Effector memory CD4-positive, alpha-beta T cell (primary cell): ENCODE measurements at places on chromosomes 3 and 15.
A peak's percentile ranks its signal among the peaks of the same experiment; 100 is the strongest.

DNA sequence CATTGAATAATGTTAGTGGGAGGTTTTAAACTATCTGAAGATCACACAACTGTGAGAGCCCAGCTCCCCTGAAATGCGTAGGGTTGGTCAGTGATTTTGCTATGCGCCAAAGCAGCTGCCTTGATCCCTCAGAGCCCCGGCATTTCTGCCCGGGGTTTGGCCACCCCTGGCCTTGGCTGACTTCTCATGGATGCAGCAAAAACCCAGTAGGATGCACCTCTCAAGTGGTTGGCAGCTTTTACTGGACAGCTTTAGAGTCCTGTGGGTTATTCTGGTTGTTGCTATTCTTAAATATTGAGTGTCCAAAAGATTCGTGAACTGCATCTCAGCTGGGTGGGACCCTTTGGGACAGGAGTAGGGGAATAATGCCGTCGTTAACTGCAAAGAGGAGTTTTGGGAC is 291.7 kb upstream of the CTDSPL start:
- no peak for DNase-seq

DNA sequence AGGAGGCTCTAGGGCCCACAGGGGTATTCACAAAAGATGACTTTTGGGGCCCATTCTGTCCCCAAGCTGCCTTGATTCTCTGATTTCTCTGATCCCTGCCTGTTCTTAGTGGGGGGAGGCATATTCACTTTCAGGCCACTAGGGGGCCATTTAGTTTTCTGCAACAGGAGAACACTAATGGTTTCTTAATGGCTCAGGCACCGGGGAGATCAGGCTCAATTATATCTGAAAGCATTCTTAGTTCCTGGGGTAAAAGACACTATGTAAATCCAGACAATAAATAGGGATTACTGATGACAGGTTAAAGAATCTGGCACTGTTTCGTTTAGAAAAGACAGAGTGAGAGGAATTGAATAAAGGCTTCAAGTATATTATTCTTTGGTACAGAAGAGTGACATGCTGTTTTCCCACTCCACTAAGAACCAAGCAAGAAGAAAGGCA is 2.5 kb upstream of the INAFM2 start:
- peak; percentile 38 for DNase-seq

DNA sequence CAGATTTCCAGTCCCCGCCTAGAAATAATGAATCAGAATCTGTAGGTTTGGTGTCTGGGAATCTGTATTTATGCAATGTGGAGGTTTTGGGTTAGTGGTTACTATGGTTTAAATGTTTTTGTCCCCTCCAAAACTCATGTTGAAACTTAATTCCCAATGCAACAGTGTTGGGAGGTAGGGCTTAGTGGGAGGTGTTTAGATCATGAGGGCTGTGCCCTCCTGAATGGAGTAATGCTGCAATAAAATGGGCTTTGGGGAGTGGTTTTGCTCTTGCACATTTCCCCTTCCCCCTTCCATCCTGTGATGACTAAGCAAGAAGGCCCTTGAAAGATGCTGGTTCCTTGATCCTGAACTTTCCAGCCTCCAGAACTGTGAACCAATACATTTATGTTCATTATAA is 9.2 kb upstream of the RFC4 start:
- no peak for DNase-seq

- DNase-seq = no peak
Observed at GRCh38 chr3:187799942-187800641, 54.8 kb upstream of the BCL6 start.

DNA sequence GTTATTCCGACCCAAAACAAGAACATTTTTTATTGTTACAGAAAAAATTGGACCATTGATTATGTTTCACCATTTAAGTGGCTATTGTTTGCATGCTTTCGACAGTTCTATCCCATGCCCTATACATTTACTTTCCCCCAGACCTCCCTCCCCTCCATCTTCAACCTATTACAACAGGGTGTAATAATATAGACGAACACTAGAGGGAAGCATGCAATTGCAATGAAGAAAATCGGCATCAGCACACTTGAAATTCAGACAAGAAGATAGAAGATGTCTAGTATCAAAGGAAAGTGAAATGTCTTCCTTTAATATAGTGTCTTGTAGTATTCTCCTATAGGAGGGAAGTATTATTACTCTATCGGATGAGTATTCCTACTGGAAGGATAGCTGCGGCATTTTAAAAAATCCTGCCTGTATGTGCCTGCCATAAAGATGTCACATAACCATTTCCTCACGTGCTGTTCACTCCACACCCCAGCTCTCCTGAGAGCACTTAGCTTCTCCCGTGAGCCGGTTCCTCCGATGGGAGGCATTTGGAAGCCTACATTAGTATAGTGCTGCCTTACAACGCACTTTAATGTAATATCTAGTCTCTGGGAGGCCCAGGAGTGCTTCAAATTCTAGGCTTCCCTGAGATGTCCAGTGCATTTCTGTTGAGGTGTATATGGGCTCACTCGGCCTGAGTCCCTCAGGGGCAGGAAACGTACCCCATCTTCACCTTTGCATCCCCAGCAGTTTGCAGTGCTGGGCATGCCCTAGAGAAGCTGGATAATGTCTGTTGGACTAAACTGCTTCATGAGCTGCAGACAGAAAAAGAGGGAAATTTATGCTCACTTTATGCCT is 17.8 kb upstream of the ERICH6 start:
- no peak for DNase-seq

GRCh38 chr15:69446953-69447352 is 5.7 kb upstream of the RPLP1 start:
- DNase-seq = no peak

DNA sequence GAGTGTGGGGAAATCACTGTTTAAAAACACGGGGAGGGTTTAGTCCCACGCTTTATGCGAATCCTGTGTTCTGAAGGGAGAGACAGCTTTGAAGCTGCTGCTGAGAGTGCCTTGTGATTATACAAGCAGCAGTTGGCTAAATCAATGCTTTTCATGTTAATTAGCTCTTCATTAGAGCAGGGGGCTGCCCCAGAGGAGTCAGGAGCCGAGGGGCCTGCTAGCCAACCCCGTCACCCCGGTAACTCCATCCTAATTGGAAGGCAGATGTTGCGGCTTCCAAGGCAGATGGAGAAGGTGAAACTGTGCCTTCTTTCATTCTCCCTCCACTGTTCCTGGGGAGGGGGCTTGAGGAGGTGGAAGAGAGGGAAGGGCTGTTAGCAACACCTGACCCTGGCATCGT is 92.4 kb upstream of the ANKRD34C start:
- no peak for DNase-seq

GRCh38 chr3:134249296-134249841 is 1.3 kb downstream of the RYK start:
- no peak for DNase-seq
